Mucosa of descending colon (tissue), 3 donors: ENCODE measurements at places on chromosomes 3 and 15.

GRCh38 chr3:183254487-183255347 lies 1.7 kb downstream of the B3GNT5 start:
- DNase-seq = peak; percentile 40

DNA sequence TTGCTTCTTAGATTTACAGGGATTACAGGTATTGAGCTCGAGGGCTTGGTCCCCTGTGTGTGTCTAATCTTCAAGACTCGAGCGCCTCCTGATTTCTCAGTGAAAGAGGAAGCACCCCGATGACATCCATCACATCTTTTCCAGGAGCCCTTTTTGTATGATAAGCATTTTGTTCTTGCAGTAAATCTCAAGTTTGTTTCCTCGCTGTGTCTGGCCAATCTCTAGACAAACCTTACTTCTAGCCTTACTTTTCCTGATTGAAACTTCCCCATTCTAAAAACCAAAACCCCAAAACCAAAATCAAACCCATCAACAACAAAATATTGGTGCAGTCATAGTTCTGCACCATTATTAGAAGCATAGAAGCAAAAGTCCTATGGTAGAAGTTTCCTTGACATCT lies 286.0 kb downstream of the NFKBIZ start:
- DNase-seq = no peak

- DNase-seq = peak; percentile 31
These were observed 49.9 kb downstream of the CASR start for GRCh38 chr3:122233101-122233952.

DNA sequence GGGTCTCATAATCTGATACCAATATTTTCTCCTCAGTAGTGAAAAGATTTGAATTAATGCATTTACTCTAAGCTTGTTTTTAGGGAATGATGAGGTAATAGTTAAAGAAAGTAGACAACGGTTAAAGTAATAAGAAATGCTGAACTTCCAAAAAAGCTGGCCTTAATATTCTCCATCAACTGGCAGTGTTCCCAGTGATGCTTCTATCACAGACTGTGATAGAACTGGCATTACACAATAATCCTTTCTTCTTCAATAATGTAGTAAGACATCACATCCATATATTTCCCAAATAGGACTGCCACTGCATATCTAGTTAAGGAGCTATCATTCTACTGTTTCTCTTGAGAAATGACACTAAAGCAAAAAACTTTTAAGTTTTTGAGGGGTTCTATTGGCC lies 188.7 kb downstream of the IL5RA start:
- DNase-seq = no peak

DNA sequence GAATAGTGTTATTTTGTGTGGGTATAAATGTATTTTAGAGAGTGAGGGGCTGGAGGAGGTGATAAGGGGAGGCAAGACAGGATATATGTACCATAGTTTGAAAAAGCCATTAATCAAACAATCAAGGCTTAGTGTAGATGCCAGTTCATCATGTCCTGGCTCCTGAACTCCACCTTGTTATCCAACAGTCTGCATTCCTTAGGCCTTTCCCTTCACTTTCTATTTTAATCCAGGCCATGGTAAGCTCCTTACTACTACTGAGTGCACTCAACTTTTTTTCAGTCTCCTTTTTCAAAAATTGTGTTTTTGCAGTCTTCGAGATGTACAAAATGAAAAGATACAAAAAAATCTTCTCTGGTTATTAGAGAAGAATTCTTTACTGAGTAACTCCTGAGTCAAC lies 700.5 kb upstream of the NAALADL2 start:
- no peak for DNase-seq

DNA sequence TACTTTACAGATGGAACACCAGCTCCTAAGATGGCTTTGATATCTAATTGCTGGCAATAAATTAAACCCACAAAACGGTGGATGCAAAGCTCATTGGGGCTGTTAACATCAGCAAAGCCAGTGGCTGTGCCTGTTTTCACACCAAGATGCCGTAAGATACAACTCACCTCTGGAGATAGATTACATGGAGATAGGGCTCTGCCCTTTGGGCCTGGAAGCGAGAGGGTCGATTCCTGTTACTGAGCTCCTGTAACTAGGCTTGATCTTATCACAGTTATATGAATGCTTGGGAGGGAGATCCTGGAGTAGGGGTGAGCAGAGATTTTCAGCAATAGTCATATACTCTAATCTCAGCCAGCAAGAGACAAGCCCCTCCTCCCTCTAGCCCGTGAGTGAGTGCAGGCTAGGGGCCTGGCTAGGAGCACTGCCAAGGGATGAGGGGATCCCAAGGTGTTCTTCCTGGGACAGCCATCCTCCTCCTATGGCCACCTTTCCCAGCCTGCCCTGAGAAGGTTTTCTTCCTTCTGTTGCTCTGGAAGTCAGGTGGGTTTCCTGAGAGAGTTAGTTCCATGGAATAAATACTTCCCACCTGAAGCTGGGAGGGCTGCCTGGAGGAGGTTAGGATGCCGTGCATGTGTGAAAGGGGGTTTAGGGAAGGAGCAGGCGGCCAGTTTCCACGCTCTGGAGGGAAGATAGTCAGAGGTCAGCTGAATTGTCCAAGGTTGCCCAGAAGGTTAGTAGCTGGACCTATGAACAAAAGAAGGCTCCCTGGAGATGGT lies 18.1 kb upstream of the DOCK3 start:
- DNase-seq = no peak

- no peak for DNase-seq
These were observed 55.0 kb upstream of the CTDSPL start for GRCh38 chr3:37806505-37807200.
